ENCODE measurements at places on chromosomes 5 and 9.
A peak's percentile ranks its signal among the peaks of the same experiment; 100 is the strongest.

GRCh38 chr9:91920630-91921350 is 29.2 kb downstream of the ROR2 start:
- no peak for DNase-seq

DNA sequence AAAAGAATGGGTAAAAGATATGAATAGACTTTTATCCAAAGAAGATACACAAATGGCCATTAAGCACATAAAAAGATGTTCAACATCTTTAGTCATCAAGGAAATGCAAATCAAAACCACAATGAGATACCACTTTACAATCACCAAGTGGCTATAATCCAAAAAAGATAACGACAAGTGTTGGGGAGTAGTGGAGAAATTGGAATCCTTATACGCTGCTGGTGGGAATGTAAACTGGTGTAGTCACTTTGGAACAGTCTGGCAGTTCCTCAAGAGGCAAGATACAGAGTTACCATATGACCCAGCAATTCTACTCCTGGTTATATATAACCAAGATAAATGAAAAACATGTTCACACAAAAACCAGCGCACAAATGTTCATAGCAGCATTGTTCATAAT is 234.9 kb downstream of the SPATA31D1 start:
- DNase-seq = no peak

DNA sequence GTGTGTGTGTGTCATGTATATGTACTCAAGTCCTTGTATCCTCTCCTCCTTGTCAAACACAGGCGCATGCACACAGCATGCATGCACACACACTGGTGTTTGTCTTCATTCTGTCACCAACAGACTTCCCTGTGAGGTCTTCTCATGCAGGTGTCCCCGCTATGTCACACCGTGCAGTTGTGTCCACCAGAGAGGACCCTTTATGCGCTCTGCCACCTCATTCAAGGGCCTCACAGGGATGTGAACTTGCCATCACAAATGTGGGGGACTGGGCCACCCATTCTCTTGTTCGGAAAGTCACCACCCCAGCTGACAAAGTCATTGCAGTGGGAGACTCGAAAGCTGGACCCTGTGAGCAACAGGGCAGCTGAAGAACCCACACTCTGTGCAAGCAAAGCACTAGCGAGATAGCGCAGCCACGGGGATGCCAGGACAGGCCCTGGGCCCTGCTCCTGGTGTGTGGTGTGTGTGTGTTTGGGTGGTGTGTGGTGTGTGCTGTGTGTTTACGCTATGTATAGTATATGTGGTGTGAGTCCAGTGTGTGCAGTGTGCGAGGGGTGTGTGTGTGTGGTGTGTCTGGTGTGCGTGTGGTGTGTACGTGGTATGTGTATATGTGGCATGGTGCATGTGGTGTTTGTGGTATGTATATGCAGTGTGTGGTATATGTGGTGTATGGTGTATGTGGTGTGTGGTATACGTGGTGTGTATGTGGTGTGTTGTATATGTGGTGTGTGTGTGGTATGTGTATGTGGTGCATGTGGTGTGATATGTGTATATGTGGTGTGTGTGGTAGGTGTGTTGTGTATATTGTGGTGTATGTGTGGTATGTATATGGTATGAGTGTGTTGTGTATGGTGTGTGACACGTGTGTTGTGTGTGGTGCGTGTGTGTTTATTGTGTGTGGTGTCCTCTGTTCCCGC is 30.9 kb upstream of the NXNL2 start:
- DNase-seq = no peak

DNA sequence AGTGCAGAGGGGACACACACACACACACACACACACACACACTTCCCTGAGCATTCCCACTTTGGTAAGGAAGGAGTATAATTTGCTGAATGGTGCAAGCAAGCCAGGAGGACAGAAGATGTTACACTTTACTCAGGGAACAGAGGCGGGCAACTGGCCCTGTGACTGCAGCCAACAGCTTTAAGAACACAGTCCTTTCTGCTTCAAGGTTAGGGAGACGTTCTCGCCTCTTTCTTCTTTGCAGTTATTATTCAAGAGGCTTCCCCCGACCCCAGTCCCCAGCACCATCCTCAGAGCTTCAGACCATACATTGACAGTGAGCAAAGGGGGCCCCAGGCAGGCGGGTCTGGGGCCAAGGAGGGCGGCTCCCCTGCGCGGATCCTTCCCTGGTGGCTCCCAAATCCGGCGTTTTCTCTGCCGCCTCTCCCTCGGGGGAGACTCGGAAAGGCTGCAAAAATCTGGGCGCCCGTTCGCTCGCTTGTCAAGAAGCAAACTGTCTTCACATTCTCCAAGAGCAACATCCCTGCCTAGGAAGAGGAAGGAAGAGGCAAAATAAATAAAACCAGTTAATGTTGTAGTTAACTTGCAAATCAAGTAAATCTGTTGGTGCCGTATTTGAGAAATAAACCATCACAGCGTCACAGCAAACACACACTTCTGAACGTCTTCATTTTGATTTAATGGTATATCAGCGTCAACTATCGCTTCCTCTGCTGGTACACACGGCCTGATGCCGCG is 3.8 kb upstream of the LHX2 start:
- no peak for DNase-seq

DNA sequence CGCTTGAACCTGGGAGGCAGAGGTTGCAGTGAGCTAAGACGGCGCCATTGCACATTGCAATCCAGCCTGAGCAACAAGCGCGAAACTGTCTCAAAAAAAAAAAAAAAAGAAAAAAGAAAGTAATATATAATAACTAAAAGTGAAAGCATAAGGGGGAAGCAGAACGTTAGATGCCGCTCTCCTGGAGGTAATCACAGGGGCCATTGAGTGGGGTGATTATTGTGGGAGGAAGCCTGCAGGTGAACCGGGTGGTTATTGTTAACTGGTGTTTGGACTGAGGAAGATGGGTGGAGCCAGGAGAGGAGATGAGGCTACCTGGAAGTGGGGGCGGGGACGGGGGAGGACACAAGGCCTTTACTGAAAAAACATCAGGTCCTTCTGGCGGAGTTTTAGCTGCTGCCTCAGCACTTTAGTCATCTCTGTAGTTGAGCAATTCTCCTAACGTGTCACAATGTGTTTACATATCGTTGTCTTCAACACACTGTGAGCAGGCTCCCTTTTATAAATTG is 5.3 kb upstream of the TJP2 start:
- DNase-seq = peak; percentile 4

DNA sequence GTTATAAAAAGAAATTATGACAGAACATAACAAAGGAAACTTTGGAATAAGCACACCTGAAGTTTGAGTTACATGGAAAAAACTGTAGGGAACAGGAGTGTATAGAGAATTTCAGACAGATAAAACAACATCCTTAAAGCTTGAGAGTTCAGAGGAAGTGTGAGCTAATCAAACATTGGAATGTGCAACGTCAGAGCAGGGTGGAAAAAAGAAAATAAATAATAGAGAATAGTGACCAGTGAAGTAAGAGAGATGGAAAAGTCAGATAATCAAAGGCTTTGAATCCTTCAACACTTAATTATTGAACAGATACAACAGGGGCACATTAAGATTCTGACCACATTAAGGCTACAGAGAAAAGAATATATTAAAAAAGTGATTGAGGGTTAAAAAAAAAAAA is 128.5 kb upstream of the CDH10 start:
- no peak for DNase-seq

DNA sequence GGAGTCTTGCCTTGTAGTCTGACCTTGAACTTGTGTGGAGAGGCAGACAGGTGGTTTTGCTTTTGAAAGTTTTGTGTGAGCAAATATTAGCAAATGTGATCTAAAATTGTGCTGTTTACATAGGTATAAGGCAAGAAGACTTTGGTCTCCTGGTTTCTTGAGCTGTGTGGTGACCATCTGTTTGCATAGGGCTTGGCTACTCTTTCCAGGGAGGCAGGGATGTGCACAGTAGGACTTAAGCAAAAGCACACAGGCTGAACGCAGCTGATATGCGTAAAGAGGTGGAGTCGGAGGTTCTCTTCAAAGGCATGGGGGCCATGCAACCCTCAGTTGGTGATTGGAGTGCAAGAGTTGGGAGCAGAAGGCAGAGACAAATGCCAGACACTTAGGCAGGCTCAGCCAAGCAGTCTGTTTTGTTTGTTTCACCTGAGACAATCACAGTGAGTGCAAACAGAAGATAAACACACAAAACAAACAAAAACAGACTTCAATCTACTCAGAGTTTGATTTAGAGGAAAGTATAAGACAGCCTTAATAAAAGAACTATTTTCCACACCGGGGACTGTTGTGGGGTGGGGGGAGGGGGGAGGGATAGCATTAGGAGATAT is 744.2 kb downstream of the MTRR start:
- no peak for DNase-seq

- DNase-seq = no peak
Observed at GRCh38 chr5:147051193-147051592, 172.6 kb upstream of the PPP2R2B start.

- DNase-seq = no peak
Observed at GRCh38 chr5:32520972-32521371, 64.4 kb upstream of the SUB1 start.

- no peak for DNase-seq
Observed at GRCh38 chr9:114046237-114046755, 31.8 kb downstream of the AMBP start.

DNA sequence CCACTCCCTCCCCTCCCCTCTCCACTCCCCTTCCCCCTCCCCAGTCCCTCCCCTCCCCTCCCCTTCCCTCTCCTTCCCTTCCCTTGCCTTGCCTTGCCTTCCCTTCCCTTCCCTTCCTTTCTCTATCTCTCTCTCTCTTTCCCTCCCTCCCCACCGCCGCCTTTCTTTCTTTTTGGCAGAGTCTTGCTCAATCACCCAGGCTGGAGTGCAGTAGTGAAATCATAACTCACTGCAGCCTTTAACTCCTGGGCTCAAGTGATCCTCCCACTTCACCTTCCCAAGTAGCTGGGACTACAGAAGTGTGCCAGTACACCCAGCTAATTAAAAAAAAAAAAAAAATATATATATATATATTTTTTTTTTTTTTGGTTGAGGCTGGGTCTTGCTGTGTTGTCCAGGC is 45.5 kb downstream of the IL31RA start:
- DNase-seq = no peak

GRCh38 chr9:89012294-89013042 is 21.2 kb downstream of the S1PR3 start:
- DNase-seq = no peak

DNA sequence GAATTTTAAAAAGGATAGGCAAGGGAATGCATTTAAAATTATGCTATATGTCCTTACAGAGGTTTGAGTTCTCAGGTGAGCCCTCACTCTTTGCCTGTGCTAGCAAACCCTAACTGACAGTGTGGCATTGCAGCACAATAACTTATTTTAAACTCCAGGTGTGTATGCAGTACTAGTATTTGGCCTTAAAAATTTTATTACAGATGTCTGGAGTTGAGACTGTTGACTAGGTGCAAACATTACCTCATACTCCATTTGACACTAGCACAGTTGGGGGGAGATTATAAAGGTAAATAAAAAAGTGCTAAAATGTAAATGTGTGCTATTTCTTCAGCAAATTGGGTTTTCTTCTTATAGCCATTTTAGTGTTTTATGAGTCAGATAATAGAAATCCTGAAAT is 407.7 kb downstream of the SH3GL2 start:
- no peak for DNase-seq

GRCh38 chr9:95574866-95575553 is 58.2 kb upstream of the PTCH1 start:
- no peak for DNase-seq

DNA sequence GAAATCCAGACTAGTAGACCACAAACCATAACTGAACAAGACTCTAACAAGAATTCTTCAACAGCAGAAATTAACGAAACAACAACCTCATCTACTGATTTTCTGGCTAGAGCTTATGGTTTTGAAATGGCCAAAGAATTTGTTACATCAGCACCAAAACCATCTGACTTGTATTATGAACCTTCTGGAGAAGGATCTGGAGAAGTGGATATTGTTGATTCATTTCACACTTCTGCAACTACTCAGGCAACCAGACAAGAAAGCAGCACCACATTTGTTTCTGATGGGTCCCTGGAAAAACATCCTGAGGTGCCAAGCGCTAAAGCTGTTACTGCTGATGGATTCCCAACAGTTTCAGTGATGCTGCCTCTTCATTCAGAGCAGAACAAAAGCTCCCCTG is 68.6 kb downstream of the VCAN start:
- DNase-seq = no peak

GRCh38 chr5:11522796-11523195 is 381.4 kb downstream of the CTNND2 start:
- no peak for DNase-seq

- DNase-seq = no peak
Observed at GRCh38 chr5:157215514-157216167, 35.0 kb downstream of the ITK start.

DNA sequence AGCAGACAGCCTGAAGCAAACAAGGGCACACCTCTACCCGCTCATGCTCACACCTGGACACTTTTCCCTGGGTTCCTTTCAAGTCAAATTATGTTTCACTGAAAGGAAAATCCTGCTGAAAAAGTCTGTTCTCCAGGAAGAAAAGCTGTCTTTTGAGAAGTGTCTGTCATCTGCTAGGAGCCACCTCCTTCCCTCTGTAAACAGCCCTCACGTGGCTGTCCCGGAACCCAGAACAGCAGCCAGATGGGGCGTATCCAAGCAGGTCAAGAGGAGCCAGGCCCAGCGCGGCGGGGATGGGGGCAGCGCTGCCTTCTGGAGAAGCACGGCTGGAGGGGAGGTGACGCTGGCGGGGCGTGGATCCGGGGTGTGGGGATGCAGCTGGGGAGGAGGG is at the start of gene PNPLA7:
Gene PNPLA7, minus strand, starts transcription at position 172 of the 391 bp plus-strand sequence. CDS start 205 bp downstream, outside the sequence.
- DNase-seq = peak; percentile 47

Data from T-helper 22 cell (primary cell).